ENCODE measurements at places on chromosomes 5 and 9.
A peak's percentile ranks its signal among the peaks of the same experiment; 100 is the strongest.

GRCh38 chr9:91986248-91986647 lies 36.2 kb upstream of the ROR2 start:
- no peak for DNase-seq

GRCh38 chr9:4499917-4500316 lies 9.6 kb downstream of the SLC1A1 start:
- no peak for DNase-seq

- peak; percentile 41 for DNase-seq
Observed at GRCh38 chr9:115194216-115194615, 76.3 kb upstream of the TNC start.

GRCh38 chr5:17001428-17001827 lies 65.3 kb upstream of the MYO10 start:
- DNase-seq = no peak

- DNase-seq = no peak
Observed at GRCh38 chr5:62934319-62934718, 355.7 kb downstream of the LRRC70 start.

DNA sequence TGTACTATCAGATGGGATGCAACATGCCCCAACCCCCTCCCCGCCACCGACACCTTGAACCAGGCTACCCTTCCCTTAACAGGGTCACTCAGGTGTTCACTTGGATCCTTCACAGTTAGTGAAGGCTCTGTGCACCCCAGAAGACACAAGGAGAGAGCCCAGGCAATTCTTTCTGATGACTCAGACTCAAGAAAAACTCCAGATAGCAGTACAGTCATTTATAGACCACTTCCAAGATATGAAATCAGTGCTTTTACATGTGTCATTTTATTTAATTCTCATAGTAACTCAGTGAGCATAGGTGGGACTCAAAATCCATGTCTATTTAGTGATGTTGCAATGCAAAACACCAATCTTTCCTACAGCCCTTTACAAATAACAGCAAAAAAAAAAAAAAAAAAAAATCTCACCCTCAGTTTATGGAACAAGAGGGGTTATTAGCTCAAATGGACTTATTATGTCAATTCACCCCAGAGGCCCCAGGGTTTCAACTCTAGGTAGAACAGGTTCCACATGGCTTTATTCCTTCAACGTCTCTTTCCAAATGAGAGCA lies 71.9 kb downstream of the FOXD1 start:
- DNase-seq = peak; percentile 68

GRCh38 chr9:120865176-120865575 lies 11.8 kb downstream of the PHF19 start:
- no peak for DNase-seq

- no peak for DNase-seq
Observed at GRCh38 chr5:136886608-136887007, 521.3 kb upstream of the TRPC7 start.

DNA sequence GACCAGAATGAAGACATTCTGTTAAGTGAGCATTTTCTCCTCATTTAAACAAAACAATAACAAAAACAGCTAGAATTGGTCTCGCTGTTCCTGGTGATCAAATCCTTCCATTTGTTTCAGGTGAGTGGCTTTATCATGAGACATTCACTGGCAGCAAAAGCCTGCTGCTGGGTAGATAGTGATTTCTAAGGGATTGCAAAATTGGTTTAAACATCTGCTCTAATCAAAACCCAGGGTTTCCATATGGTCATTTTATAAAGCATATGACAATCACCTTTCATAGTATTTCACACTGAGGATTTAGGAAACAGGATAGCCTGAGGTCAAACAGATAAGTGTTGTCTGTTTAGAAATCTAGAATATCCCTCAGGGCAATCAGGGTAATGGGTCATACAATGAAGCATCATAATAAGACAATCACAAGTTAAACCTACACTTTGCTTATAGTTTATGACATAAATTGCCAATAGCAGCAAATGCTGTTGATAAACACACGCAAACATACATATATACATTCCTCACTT lies 769.6 kb upstream of the C9orf72 start:
- no peak for DNase-seq

DNA sequence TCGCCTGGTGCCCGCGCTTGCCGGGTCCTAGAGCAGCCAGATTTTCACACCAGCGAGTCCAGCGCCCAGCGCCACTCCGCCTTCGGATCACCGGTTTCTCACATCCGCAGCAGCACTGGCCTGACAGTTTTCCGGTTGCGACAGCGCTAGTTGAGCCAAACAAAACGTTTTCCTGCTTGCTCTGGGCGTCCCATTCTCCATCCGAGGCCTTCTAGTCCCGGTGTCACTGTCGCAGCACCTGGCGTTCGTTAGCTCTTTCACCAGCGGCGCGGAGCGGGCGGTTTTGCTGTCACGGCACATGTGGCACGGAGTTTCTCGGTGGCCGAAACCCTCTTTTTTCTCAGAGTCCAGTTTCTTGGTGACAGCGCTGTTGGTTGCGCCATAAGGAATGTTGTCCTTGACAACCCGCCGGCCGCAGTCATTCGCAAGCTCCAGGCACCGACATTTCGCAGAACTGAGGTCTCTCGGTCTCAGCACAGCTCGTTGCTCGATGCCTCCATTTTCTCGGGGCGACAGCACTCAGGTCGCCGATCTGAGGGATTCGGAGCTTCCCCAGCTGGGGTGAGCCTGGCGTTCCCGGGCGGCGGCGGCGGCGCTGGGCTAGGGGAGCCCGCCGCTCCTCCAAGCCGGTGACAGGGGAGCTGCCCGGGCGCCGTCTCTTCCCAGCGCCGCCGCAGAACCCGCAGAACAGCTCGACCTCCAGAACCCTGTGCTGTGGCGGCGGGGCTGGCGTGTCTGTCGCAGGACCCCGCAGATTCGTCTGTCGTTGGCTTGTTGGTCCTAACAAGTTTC lies 47.8 kb downstream of the ANXA2R start:
- peak; percentile 77 for DNase-seq

DNA sequence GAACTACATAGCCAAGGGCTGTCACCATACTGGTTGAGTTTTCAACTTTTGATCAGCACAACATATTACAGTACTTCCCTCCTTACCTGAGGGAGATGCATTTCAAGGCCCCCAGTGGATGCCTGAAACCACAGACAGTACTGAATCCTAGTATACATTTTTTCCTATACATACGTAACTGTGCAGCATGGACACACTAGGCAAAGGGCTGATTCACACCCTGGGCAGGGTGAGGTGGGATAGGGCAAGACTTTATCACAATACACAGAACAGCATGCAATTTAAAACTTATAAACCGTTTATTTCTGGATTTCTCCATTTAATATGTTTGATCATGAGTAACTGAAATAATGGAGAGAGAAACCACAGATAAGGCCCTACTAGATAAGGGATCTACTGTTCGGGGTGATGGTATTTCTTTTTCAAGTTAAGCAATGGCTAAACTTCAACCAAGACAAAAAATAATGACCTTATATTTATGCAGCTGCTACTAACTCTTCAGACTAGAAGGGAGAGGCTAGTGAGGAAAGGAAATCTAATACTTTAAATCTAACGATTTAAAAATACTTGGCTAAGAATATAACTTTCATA lies 186.9 kb upstream of the GNA14 start:
- no peak for DNase-seq

DNA sequence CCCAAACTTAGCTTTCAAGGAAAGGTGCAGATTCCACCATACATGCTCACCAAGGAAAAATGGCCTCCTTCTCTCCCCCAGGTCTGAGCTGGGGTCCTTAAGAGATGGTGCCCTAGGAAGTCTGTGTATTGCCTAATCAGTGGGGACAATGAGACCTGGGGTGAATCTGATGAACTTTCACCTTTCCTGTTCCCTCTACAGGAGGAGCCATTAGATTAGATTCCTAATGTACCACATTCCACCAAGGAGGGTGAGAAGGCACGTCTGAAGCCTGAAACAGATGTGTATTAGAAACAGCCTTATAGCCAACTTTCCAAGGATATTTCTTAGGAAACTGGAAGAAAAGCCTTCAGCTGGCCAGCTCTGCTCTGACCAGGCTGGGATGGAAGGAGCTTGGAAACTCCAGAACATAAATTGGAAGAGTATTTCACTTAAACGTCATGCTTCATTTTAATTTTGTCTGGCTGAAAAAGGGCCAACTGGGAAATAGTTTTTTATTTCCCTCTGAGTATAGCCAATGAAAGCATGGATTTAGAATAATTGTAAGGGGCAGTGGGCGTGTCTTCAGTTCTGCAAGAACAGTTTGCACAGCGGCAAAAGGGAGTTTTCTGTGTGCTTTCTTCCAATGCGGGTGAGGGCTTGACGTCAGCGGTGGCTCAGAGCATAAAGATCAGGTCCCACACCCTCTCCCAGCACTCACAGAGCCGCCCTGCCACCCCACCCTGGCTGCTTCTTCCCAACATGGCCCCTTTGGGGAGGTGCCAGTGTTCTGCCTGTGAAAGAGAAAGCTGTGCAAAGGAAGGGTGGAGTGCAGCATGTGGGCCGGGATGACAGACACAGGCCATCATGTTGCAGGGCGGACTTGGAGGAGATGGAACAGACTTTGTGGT lies 210.9 kb downstream of the ESM1 start:
- no peak for DNase-seq

GRCh38 chr5:108459769-108460168 lies 77.9 kb upstream of the FBXL17 start:
- no peak for DNase-seq

GRCh38 chr5:76946090-76946489 lies 6.8 kb upstream of the CRHBP start:
- DNase-seq = no peak

DNA sequence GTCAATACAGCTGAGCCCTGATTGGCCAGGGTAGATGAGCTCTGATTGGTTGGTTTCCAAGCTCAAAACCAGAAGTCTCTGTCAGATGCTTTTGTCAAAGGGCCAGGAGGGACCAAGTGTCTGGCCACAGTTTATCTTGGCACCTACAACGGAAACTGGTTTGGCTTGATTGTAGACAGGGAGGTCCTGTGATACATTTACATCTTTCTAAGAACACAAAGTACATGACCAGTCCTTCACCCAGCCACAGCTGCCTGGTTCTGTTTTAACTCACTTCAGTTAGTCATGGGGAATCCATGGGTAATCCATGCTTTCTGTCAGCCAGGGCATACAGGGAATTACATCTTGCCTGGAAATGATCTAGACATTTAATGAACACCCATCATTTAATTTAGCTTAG lies 171.2 kb downstream of the SLC12A2 start:
- DNase-seq = no peak

DNA sequence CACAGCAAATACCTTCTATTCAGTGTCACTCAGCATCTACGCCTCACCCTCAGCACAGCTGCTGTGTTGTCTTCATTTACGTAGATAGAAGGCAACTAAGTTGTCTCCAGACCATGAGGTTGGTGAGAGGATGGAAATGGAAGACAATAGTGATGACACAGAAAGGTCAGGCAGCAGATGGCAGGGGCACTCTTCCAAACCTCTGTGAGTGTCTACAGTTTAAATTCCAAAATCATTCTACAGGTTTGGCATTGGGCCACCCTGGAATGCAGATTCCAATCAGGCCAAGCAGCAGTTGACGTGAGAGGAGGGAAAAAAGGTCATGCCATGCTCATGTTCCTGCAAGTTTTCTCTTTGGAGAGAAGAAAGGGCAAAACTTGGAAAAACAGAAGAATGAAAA lies 68.7 kb upstream of the ADAMTSL1 start:
- DNase-seq = no peak

DNA sequence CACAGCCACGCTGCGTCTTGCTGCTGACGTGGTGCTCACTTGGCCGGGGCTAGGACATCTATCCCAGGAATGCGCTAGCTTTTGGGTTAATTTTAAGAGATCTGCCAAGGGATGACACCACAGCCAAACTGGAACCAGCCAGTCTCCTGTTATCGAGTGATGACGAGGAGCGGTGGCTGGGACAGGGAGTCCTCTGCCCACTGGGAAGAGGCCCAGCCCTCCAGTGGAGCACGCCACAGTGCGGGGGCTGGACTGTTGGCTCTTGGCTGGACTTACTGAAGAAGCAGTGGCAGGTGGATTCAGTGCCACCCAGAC lies 55.1 kb upstream of the PHYKPL start:
- DNase-seq = no peak

GRCh38 chr5:59768152-59769040 lies 125.1 kb downstream of the PDE4D start:
- DNase-seq = peak; percentile 68

All from kidney tubule cell (primary cell).